ENCODE measurements at places on chromosomes 7 and 10. TPM values are rescaled to one million over a fixed set of nuclear protein-coding genes. Genes with fewer than 3 reads are reported as not detected.

- H3K36me3 ChIP-seq = no peaks in the 10 kb centered on the region
- DNase-seq = no peak
- no peak overlapping the region for H3K4me3 ChIP-seq
- H3K27ac ChIP-seq = no peak overlapping the region
Measured at GRCh38 chr7:17044861-17045260, 163.1 kb upstream of the AGR3 start.

GRCh38 chr7:86913709-86914108 is 145.7 kb downstream of the ELAPOR2 start:
- no peak overlapping the region for H3K27ac ChIP-seq
- H3K4me1 ChIP-seq = no peaks in the 10 kb centered on the region
- no peak overlapping the region for H3K4me3 ChIP-seq
- H3K27me3 ChIP-seq = no peaks in the 10 kb centered on the region
- H3K36me3 ChIP-seq = no peaks in the 10 kb centered on the region
- DNase-seq = no peak

- H3K27ac ChIP-seq = peak overlapping the region; percentile 37
- H3K36me3 ChIP-seq = no peaks in the 10 kb centered on the region
- H3K27me3 ChIP-seq = no peaks in the 10 kb centered on the region
Measured at GRCh38 chr10:125147971-125148439, 12.4 kb downstream of the CTBP2 start.

GRCh38 chr10:43234471-43235041 is 32.3 kb downstream of the RASGEF1A start:
- peaks cover 6% of the 10 kb centered on the region for H3K27me3 ChIP-seq
- H3K4me1 ChIP-seq = no peaks in the 10 kb centered on the region
- peak; percentile 49 for DNase-seq
- no peak overlapping the region for H3K4me3 ChIP-seq

The PNLIP gene
- 2.0 TPM for total RNA-seq

GRCh38 chr7:17781491-17782215 is 158.6 kb downstream of the SNX13 start:
- no peak for DNase-seq
- no peak overlapping the region for H3K4me3 ChIP-seq

The AZGP1 gene
- total RNA-seq = 31.8 TPM

The BHLHA15 gene
- total RNA-seq = not detected

DNA sequence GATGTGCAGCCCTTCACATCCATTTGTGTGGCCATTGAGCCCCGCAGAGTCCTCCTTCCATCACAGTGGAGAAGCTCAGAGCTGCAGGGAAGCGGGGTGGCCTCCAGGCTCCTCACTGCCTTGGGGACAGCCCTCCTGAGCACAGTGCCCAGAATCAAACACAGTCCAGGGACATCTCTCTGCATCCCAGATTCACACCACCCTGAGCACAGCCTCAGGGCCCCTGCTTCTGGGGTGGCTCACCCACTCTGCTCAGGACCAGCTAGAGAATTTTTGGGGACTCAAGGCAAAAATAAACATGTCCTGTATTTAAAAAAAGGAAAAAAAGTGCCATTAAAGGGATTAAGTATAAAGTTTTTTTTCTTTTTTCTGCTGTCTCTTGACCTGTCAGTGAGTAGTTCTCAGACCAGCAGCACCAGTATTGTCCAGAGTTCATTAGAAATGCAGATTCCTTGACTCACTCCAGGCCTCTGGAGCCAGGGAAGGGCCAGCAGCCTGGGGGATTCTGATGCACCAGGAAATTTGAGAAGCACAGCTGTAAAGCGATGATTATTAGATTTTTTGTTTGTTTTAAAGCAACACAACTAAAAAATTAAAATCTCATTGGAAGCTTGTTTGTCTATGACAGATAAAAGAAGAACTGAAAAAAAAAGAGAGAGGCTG is 61.6 kb downstream of the ARHGAP22 start:
- H3K4me3 ChIP-seq = no peak overlapping the region
- no peak overlapping the region for H3K27ac ChIP-seq
- no peak for DNase-seq

- peak overlapping the region; percentile 93 for H3K4me3 ChIP-seq
- no peaks in the 10 kb centered on the region for H3K4me1 ChIP-seq
- peak overlapping the region; percentile 86 for H3K27ac ChIP-seq
Measured at GRCh38 chr10:59905066-59905730, 1.2 kb downstream of the CCDC6 start.

The NUP205 gene
- total RNA-seq = 13.3 TPM

GRCh38 chr10:35882422-35883150 is 240.5 kb upstream of the FZD8 start:
- DNase-seq = no peak
- no peaks in the 10 kb centered on the region for H3K36me3 ChIP-seq
- no peak overlapping the region for H3K4me3 ChIP-seq
- no peaks in the 10 kb centered on the region for H3K4me1 ChIP-seq
- H3K27ac ChIP-seq = no peak overlapping the region
- H3K27me3 ChIP-seq = no peaks in the 10 kb centered on the region

The CH25H gene
- 0.58 TPM for total RNA-seq

- H3K27me3 ChIP-seq = no peaks in the 10 kb centered on the region
- no peak for DNase-seq
- no peaks in the 10 kb centered on the region for H3K4me1 ChIP-seq
- H3K4me3 ChIP-seq = no peak overlapping the region
- no peak overlapping the region for H3K27ac ChIP-seq
Measured at GRCh38 chr10:61612450-61612849, 50.3 kb upstream of the CABCOCO1 start.

DNA sequence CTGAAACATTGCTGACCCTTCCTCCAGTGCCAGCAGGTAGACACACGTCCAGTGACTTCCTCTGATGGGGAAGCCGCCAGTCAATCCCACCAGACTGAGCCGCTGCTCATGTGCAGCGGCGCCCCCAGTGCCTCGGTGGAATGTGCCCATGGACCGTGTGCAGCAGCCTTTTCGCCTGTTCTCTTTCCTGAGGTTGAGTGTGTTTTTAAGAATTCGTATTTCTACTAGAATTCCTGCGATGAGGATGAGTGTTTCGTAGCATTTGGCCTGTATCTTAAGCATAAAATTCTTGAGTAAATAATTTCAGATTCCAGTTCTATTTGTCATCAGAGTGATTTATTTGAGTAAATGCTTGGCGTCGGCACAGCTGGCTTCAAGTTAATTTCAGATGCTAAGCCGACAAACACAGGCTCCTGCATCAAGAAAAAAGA is 35.4 kb downstream of the BNIP3 start:
- H3K27ac ChIP-seq = no peak overlapping the region
- no peaks in the 10 kb centered on the region for H3K27me3 ChIP-seq
- no peak for DNase-seq

The CCDC3 gene
- 8.2 TPM for total RNA-seq

The CDHR1 gene
- total RNA-seq = 0.19 TPM

GRCh38 chr7:112252691-112253090 is 46.2 kb downstream of the ZNF277 start:
- DNase-seq = no peak
- H3K27ac ChIP-seq = no peak overlapping the region
- no peak overlapping the region for H3K4me3 ChIP-seq
- H3K4me1 ChIP-seq = no peaks in the 10 kb centered on the region
- no peaks in the 10 kb centered on the region for H3K36me3 ChIP-seq

DNA sequence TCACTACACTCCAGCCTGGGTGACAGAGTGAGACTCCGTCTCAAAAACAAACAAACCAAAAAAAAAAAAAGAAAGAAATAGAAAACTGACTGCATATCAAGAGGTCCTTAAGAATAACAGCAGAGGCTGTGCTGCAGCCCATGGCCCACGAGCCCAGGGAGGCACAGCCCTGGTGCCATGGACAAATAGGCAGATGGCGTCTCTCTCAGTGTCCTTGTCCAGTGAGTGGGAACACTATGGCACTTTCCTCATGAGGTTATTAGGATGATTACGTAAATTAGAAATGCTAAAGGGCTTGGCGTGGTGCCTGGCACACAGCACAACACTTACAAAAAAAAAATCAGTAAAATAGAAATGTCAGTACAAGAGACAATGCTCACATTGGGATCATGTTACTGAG is 33.4 kb upstream of the PFKP start:
- no peak for DNase-seq
- no peaks in the 10 kb centered on the region for H3K36me3 ChIP-seq
- no peaks in the 10 kb centered on the region for H3K27me3 ChIP-seq
- no peak overlapping the region for H3K4me3 ChIP-seq

The PPP1R17 gene
- not detected for total RNA-seq

DNA sequence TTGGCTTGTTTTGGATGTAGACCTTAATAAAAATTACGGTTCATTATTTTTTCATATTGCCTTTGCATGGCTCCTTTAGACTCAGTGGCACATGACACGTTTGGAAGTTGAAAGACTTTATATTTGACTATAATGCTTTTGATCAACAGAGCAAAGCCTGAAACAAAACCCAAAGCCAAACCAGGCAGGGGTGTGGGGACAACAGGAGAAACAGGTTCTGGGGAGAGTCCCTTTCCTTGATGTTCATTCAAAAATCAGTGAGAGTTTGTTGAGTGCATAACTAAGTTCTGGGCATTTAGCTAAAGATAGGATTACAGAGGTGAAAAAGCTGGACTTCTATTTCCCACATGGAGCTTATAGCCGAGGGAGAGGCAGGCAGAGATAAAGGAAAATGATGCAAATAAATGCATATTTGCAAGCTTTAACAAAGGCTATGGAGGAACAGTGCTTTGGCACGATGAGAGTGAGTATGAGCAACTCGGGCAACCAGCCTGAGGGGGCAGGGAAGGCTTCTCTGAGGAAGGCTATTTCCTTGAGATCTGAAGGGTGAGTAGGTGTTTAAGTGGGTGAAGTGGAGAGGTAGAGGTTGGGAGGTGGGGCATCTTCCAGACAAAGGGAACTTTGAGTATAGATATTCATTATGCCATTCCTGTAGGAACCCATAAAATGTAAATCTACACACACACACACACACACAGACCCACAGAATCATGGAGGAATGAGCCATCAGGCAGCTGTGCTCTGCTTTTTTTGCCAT is 34.5 kb upstream of the PDZD8 start:
- no peak for DNase-seq
- H3K27ac ChIP-seq = no peak overlapping the region
- H3K4me3 ChIP-seq = no peak overlapping the region

The ZDHHC6 gene
- total RNA-seq = 10.0 TPM

The GCK gene
- total RNA-seq = 0.54 TPM

The PRKG1 gene
- 29.3 TPM for total RNA-seq

DNA sequence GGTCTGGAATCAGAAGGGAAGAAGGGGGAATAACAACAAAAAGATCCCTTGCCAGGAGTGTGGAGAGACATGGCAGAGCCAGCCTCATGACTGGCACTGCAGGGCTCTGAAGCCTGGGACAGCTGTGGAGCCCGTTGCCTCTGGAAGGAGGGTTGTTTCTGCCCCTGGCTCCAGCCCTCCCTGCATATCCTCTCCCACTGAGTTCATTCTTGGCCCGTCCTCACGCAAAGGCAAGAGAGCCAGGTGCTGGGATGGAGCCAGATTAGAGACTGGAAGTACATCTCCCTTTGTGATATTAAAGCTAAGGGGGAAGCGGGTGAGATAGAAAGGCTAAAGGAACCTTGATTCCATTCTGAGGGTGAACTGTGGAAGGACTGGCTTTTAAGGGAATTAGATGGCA is 141.5 kb upstream of the NPVF start:
- no peak for DNase-seq
- no peak overlapping the region for H3K4me3 ChIP-seq
- peaks cover 10% of the 10 kb centered on the region for H3K4me1 ChIP-seq
- H3K27me3 ChIP-seq = no peaks in the 10 kb centered on the region
- no peak overlapping the region for H3K27ac ChIP-seq

DNA sequence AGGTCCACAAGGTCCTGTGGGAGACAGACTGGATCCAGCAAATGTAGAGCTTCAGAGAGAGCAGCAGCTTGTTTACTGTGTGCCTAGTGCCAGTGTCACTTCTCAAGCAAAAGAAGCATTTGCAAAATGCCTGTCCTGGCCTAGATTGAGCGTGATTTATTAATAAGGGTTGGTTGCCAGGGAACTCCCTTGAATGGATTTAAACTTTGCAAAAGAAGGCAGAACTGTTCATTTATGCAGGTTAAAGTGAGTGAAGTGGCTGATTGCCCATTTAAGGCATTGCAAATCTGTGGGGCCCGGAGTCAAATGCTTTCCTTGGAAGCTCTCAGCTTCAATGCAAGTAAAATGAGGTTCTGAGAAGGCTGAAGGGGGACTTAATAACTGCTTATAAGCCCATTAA is 71.3 kb downstream of the CDHR3 start:
- peaks cover 5% of the 10 kb centered on the region for H3K4me1 ChIP-seq
- DNase-seq = no peak
- H3K4me3 ChIP-seq = no peak overlapping the region
- no peaks in the 10 kb centered on the region for H3K27me3 ChIP-seq
- H3K27ac ChIP-seq = no peak overlapping the region

GRCh38 chr7:103106005-103106702 is 31.2 kb downstream of the ARMC10 start:
- no peak for DNase-seq
- peaks cover 39% of the 10 kb centered on the region for H3K36me3 ChIP-seq
- no peak overlapping the region for H3K27ac ChIP-seq
- no peaks in the 10 kb centered on the region for H3K27me3 ChIP-seq
- H3K4me1 ChIP-seq = no peaks in the 10 kb centered on the region

- peaks cover 17% of the 10 kb centered on the region for H3K4me1 ChIP-seq
- H3K4me3 ChIP-seq = no peak overlapping the region
- H3K27ac ChIP-seq = no peak overlapping the region
- DNase-seq = peak; percentile 51
- no peaks in the 10 kb centered on the region for H3K27me3 ChIP-seq
Measured at GRCh38 chr10:132458586-132459300, 61.7 kb downstream of the PWWP2B start.

DNA sequence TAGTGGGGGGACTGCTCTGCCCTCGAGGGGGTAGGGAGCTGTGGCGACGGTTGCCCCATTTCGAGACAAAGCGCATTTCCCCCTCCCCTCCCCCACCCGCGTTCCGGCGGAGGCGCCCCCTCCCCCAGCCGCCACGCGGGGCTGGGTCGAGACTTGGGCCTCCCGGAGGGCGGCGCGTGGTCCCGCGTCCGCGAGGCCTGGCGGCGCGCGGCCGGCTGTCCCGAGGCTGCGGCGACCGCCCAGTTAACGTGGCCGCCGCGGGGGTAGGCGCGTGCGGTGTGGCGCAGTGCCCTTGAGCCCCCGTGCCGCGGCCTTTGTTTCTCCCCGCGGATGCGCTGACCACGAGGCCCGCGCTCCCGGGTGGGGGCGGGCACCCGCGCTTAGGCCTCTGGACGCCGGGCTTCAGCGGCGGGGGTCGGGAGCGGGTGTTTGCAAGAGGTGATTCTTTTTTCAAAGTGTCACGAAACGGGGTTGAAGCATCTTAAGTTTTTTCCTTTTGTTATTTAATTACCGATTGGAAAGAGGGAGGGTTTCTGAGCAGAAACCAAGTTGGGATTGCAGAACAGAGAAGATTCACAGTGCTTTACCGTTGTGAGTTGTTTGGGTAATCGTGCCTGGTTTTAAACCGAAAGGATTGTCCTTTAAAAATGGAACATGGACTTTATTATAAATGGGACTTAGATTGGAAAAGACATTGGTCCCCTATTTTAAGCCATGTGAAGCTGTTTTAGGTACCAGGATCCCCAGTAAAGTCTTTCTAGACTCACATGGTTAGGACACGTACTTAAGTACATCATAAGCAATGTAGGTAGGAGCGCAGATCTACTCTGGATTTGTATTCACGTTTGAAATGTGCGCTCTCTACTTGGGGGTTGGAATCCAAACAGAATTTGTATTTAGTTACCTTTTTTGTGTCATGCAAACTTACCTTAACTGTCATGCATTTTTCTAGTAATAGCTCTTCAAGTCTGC is 760 bp downstream of the CBX3 start:
- DNase-seq = peak; percentile 64
- H3K27me3 ChIP-seq = no peaks in the 10 kb centered on the region
- H3K4me3 ChIP-seq = peak overlapping the region; percentile 84

All from heart left ventricle (tissue), 16 donors.